ENCODE measurements at places on chromosomes 2 and 18. TPM values are rescaled to one million over a fixed set of nuclear protein-coding genes. Genes with fewer than 3 reads are reported as not detected.

Gene OTOS
- not detected for total RNA-seq

Gene ANKRD29
- total RNA-seq, result 2.0 TPM

Gene SERPINB12
- total RNA-seq, result not detected

Gene THOC1
- 19.0 TPM for total RNA-seq

Gene LCT
- total RNA-seq, result not detected

Gene VAMP8
- 5.9 TPM for total RNA-seq

Gene POTEE
- total RNA-seq, result 0.26 TPM

Gene RGPD5
- 18.6 TPM for total RNA-seq

Gene MLPH
- total RNA-seq, result not detected

Gene LRRTM4
- not detected for total RNA-seq

Gene ICA1L
- total RNA-seq, result 0.89 TPM

All from dermis microvascular lymphatic vessel endothelial cell (primary cell).